Activated CD4-positive, CD25-positive, alpha-beta regulatory T cell (primary cell): ENCODE measurements at places on chromosomes 1 and 21.

GRCh38 chr1:192311281-192311680 is 5.5 kb upstream of the RGS21 start:
- DNase-seq = no peak

DNA sequence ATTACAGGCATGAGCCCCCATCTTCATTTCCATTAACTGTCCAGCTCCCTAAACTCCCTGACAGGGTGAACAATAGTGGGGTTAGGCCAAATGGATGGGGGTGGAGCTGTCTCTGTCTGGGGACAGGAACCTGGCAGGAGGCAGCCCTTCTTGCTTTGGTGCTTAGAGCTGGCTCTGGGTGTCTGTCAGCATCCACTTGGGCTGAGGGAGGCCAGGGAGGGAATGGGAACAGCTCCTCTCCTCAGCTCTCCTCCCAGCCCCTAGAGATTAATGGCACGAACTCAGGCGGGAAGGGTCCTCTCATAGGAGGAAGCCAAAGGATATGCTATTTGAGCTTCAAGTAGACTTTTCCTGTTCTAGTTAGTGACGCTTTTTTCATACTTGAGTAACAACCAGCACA is 11.1 kb upstream of the ETV3L start:
- DNase-seq = no peak

DNA sequence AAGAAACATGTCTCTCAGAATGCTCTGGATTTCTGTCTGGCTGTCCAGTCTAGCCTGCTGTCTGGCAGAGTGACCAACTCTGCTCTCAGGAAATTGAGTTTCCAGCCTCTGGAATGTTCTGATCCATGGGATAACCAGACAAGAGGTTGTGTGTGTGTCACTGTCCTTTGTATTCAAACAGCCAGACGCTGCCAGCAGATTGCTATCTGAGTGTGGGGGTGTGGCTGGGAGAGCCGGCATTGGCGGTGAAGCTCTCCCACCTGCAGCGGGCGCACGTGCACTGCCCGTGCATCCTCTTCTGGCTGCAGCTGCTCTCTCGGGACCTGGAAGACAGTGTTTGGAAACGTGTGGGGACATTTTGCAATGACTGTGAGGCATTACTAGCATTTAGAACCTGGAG is 26.1 kb downstream of the PKP1 start:
- DNase-seq = no peak

DNA sequence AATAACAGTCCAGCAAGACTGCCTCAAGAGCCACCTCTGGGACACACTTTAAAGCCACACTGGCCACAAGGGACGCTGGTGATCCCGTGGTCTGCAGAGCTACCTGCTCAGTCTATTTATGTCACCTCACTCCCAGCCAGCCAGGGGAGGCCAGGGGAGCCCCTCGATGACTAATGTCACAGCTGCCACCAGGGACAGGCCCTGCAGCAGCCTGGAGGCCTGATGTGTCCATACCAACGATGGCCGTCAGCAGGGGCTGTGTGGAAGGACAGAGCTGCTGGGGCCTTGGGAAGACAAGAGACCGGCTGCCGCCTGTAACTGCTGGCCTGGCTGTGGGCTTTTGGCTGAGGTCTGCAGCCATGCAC is 71.0 kb downstream of the SIK1 start:
- no peak for DNase-seq

- DNase-seq = no peak
These were observed 35.4 kb downstream of the KIAA0040 start for GRCh38 chr1:175157200-175157599.

DNA sequence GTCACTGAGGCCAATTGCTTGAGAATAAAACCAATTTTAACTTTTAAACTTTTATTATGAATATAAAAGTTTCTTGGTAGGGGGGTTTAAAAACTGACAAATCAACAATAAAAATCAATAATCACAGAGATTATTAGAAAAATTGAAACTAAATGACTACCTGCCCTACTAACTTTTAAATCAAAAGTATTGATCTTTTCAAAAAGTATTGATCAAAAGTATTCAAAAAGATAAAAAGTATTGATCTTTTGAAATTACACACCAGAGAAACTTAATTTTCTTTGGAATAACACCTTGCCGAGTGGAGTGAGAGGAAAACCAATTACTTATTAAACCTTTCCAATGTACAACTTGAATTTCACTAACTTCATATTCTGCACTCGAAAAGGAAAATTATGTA is 2.2 kb downstream of the SLC30A1 start:
- DNase-seq = no peak

DNA sequence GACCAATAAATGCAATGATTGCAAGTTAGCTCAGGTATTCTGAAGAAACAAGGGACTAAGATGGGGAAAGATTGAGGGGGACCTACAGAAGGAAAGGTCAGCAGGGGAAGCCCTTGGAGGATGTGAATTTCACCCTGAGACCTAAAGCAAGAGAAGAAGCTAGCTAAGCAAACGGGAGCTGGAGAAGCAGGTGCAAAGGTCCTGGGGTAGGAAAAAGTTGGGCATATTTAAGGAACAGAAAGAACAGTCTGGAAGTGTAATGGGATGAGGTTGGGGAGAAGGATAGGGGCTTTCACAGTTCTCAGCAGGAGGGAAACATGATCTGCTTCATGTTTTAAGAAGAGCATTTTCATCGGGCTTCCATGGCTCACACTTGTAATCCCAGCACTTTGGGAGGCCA is 89.7 kb upstream of the SLC45A1 start:
- no peak for DNase-seq

- no peak for DNase-seq
These were observed 279.8 kb upstream of the VAMP3 start for GRCh38 chr1:7491109-7491817.

GRCh38 chr1:229230140-229230892 is 40.6 kb upstream of the RAB4A start:
- DNase-seq = no peak

DNA sequence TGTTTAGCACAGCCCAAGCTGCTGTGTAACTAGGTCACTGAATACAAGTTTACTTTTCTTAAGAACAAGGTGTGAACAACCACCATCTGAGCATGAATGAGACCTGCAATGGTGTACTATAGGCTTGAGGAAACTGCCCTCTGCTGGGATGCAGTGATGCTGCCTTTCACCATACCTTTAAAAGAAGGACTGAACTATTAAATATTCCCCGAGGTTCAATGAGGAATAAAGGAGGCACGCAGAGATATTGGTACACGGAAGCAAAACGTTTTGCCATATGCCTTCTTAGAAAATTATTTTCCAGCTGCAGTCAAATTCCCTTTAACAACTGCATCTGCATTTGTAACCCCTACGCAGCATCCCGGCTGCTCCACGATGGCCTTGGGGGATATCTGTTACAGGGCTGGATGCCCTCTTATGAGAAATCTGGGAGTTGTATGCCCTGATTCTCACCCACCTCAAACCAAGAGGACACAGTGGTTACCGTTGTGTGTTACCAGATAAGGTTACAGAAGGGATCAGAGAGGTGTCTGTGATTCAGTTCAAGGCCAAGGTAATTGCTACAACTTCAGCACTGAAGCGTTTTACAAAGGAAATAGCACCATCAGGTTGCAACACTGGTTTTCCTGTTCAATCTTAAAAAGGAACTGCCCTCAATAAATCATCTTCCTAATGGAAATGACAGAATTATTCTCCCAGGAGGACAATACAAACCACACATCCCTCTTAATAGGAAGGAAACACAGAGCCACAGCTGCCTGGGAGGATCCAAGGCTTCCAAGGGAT is 470.5 kb downstream of the LTN1 start:
- no peak for DNase-seq

GRCh38 chr1:230376296-230376695 is 49.8 kb downstream of the PGBD5 start:
- DNase-seq = no peak

DNA sequence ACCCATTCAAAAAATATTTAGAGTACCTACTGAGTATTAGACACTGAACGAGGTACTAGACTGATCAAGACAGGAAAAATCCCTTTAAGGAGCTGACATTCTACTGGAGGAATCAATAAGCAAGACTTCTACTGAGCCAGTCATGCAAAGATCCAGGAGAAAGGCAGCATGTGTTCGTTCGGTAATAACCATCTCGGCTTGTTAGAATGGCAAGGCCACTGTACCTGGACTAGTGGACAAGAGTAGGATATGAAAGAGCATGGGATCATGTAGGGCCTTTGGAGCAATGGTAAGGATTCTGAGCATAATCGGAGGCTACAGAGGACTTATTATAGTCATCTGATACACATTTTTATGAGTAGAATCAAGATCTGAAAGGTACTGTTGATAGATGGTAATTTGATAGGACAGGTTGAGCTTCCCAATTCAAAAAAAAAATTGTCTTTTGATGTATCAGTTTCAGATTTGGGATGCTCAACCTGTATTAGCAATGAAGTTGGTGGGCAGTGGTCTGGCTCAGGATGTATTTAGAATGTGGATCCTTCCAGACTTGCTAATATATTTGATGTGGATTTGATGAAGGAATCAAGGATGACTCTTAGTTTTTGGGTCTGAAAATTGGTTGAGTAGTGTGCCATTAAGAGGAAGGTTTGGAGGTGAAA is 2.3 kb downstream of the COX20 start:
- no peak for DNase-seq

DNA sequence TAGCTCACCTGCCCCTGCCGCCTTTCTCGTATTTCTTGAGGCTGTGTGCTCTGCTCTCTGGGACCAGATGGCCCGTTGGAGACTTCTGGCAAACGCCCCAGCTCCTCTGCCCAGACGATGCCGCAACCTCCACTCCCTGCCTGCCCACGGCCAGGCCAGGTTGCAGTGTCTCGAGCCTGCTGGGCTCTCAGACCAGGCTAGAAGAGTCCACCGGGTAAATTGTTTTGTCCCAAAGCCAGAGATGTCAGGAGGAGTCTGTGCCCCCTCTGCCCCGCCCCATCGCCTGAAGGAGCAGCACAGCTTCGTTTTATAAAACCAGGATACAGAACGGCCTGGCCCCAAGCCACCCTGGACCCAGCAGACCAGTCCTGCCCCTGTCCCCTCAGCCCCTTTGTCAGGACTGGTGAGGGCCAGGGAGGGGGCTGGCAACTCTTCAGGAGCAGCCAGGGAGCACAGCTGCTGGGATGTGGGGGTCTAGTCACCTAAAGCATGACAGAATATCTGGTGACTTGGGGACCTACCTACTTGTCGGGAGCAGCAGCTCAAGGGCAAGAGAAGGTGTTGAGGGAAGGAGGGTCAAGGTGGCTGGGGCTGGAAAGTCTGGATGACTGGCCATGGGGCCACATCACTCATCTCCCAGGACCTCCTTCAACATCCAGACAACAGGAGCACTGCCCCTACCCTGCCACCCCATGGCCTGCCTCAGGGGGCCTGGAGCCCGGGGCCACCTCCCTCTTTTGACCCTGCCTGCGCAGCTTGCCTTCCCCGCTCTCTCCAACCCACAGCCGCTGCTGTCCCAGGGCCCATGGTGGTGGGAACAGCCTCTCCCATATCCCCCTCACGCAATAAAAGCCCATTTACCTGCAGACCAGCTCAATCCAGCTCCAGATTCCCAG is 33.9 kb upstream of the LBR start:
- DNase-seq = no peak

DNA sequence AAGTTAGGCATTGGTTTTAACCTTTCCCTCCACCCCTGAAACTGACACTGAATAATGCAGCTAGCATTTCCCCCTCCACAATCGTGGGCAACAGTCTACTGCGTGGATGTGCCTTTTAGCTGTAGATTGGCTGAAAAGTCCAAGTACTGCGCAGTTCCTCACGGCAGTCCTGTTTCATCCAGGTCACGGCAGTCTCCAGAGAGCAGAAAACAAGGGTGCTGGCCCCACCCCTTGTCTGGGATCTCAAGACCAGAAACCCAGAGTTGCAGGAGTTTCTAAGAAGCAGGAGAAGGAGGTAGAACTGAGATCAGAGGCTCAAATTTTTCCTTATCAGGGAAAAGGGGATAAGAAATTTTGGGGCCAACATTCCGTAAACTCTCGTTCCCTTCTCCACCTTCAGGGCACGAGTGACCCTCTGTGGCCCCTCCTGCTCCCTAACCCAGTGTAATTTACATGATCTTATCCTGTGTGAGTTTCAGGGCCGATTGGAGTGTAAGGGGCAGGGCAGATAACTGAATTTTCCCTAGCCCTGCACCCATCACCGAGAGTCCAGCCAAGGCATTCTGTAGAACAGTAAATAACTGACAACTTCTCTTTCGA is 25.9 kb upstream of the PLA2G2C start:
- no peak for DNase-seq

DNA sequence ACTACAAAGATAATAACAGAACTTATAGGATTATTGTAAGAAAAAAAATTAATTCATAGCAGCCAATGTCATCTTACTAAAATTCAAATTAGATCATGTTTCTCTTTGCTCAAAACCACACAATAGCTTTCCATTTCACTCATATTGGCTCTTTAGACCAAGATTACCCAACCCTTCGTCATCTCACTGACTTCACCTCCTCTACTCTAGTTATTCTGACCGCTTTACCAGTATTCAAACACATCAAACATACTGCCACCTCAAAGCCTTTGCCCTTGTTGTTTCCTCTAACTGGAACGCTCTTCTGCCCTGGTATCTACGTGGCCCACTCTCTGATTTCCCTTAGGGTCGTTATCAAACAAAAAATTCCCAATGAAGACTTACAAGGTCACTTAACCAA is 1.7 kb downstream of the ANGPTL3 start:
- DNase-seq = no peak

DNA sequence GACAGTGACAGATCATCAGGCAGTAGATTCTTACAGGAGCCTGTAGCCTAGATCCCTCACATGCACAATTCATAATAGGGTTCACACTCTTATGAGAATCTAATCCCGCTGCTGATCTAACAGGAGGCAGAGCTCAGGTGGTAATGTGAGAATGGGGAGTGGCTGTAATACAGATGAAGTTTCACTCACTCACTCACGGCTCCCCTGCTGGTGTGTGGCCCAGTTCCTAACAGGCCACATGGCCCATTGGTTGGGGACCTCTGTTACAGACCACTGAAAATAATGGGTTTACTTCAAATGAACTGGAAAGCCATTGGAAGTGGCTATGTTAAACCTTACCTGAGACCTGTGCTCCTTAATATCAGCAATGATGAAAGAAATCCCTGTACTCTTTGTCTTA is 151.0 kb downstream of the GRIK1 start:
- DNase-seq = no peak

- DNase-seq = no peak
These were observed 8.8 kb upstream of the COG2 start for GRCh38 chr1:230633469-230633868.

DNA sequence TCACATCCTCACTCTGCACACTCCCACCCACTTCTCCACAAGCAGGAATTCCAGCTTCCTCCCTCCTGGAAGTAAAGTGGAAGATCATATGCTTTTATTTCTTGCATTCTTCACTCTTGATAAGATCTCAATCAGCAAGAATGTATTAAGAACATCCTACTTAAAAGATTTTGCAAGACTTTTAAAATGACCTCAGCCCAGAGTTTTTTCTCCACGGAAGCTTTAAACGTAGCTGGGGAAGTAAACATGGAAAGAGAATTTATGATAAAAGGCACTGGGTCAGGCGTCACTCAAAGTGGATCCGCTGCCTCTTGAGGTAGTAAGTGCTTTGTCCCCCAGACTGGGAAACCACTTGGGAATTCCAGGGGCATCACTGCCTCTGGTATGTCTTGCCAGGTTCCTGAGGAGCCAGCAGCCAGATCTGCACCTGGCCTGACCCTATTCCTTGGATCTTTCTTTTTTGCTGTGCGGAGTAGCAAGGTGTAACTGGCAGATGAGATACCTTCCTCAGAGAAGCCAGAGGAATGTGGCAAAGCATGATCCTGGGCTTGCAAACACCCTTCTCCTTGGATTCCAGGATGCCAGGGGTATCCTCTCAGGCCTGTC is 33.9 kb downstream of the CDK18 start:
- DNase-seq = no peak
